ENCODE measurements at places on chromosomes 6 and 20.

- no peak for DNase-seq
Measured at GRCh38 chr6:64737418-64737817, 969.6 kb downstream of the EYS start.

DNA sequence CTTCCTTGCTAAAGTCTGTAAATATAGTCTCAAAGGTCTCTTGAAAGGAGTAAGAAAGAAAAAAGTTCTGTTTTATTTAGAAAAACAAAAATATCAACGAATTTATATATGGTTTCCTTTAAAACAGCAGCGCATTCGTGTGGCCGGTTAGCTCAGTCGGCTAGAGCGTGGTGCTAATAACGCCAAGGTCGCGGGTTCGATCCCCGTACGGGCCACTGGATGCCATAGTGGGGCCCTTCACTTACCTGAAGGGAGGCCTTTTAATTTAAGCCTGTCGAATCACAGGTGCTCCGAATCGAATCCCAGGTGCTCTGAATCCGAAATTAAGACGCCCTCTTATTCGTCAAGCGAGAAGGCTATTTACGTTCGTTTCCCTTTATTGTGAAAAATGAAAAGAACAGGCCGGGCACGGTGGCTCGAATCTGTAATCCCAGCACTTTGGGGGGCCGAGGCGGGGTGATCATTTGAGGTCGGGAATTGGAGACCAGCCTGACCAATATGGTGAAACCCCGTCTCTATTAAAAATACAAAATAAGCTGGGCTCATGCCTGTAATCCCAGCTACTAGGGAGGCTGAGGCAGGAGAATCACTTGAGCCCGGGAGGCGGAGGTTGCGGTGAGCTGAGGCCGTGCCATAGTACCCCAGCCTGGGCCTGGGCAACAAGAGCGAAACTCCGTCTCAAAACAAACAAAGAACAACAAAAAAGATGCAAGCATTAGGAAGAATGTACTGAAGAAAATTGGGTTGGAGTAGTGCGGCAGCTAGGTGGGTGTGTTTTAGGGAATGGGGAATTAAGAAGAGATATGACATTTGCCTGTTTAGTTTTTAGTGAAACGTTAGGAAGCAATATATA is 195.8 kb upstream of the ZNF184 start:
- peak; percentile 44 for DNase-seq

- DNase-seq = peak; percentile 44
Measured at GRCh38 chr20:47479506-47479905, 22.2 kb upstream of the NCOA3 start.

- DNase-seq = no peak
Measured at GRCh38 chr6:151490996-151491395, 2.8 kb upstream of the CCDC170 start.

DNA sequence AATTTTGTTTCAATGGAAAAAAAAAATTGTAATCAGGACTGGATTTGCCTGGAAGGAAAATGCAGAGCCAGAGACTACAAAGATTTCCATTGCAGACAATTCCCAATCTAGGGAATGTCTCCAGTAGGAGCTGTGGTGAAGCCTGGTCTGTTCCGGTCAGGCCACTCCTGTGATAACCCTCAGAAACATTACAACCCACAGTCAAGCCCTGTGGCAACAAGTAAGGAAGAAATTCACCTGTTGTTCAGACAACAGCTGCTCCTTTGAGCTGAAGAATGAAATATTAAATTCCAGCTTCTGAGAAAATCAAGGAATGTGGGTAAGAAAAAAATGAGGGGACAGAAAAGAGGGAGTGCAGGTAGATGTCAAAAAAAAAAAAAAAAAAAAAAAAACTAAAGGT is 8.0 kb downstream of the PRKN start:
- DNase-seq = no peak

- DNase-seq = no peak
Measured at GRCh38 chr20:47111576-47111975, 216.9 kb downstream of the EYA2 start.

DNA sequence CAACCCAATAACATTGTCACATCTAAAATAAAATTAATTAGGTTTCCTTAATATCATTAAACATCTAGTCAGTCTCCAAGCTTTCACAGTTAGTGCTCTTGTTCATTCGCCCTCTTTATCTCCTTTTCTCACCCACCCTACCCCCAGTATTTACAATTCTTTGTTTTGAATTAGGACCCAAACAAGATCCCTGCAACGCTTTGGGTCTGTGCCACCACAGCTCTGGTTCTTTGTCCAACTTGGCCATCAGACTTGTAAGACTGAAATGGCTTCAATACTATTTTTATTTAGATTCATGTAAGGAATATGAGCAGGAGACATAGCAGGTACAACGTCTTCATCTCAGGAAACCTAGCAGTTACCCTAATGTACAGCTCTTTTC is 276.5 kb downstream of the CDKAL1 start:
- DNase-seq = no peak

- DNase-seq = no peak
Measured at GRCh38 chr6:120873125-120873865, 461.0 kb downstream of the TBC1D32 start.

DNA sequence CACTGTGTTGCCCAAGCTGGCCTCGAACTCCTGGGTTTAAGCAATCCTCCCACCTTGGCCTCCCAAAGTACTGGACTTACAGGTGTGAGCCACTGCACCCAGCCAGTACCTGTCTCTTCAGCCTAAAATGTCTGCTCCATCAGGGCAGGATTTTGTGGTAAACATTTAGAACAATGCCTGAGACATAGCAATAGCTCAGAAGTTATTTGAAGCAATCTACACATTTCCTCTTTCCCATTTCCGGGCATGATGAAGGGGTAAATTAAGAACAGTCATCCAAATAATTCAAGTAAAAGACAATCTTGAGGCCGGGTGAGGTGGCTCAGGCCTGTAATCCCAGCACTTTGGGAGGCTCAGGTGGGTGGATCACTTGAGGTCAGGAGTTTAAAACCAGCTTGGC is 69.0 kb upstream of the ZNF217 start:
- DNase-seq = peak; percentile 35

DNA sequence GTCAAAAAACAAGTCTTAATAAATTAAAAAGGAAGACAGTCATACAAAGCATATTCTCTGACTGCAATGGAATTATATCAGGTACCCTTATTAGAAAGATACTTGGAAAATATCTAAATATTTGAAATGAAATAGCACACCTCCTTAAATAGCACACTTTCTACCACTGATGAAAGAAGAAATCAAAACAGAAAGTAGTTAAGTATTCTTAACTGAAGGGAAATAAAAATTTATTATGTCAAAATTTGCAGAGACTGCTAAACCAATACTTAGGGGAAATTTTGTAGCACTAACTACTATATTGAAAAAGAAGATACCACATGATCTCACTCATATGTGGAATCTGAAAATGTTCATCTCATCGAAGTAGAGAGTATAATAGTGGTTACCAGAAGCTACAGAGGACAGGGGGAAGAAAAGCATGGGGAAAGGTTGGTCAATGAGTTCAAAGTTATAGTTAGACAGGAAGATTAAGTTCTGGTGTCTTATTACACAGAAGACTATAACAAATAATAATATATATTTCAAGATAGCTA is 112.2 kb downstream of the ASCC3 start:
- DNase-seq = no peak

DNA sequence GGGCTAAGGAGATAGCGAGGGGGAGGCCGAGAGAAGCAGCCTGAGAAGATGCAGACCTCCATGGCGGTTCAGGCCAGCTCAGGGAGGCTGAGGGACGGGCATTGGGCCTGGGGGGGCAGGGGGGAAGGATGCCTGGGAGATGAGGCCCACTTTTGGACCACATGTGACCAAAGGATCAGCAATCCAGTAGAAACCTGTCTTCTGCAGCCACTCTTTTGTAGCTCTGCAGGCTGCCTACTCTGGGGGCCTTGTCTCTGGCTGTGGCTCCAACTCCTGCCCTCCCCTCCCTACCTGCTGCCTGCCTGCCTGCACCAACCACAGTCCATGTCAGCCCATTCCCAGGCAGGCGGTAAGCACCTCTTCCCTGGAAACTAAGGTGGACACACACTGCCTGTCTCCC is 106.8 kb upstream of the MLN start:
- no peak for DNase-seq

GRCh38 chr20:4774207-4774606 is 52.5 kb downstream of the PRND start:
- peak; percentile 96 for DNase-seq

DNA sequence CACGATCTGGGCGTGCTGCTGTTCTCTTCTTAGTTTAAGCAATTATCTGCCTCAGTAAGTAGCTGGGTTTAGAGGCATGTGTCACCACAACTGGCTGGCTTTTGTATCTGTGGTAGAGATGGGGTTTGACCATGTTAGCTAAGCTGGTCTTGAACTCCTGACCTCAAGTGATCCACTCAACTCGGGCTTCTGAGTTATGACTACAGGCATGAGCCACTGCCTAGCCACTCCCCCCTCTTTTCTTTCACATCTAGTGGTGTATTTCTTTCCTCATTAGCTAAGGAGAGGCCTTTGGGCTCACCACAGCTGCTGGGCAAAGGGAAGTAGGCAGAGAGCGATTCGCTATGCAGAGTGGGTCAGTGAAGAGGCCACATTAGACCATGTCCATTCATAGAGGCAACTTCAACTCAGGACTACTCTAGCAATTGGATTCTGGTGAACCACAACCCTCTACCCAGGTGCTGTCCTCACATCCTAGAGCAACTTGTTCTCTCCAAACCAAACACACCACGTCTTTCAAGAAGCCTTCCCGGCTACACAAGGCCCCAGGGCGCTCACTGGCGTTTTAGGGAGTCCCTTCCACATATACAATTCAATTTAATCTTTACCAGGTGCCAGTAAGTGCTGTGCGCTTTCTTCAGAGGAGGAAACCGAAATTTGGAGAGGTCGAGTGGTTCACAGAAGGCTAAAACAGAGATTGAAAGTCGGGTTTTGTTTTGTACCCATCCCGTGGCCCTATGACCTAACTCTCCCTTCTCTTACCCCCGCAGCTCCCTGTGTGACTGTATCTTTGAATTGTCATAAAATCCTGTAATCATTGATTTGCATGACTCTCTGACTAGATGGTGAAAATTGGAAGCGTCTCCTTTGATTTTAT is 26.5 kb upstream of the GFOD1 start:
- peak; percentile 62 for DNase-seq

GRCh38 chr20:59598625-59599310 is 5.6 kb upstream of the PHACTR3 start:
- DNase-seq = peak; percentile 33

DNA sequence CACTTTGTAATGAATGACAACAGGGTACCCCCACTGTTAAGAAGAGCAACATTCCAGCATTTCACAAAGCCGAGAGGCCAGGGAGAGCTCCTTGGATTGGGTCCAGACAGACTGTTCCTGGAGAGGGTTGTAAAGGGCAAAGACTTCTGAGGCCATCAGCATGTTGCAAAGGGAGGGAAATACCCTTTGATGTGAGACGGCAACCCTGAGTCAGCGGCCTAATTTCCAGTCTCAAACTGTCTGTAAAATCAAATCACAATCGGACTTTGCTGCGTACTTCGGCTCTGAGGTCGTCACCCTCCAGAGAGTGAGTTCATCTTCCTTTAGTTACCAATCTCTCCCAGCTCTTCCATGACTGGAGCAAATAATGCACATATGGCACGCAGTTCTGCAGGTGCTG is 101.0 kb upstream of the DTNBP1 start:
- peak; percentile 53 for DNase-seq

DNA sequence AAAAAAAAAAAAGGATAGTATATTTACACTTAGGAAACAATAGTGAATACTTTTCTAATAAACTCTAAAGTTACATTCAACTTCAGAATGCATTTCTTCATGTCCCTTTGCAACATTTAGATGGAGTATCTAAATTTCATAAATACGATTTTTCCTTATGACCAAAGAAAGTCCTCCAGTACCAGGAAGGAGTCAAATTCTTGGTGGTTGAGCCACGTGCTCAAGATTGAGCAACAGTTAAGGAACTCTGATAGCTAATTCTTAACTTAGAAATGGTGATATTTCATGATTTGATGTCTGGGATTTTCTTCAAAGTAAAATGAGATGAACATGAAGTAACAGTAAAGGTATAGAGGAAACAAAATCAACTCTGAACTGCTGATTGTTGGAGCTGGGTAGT is 92.7 kb downstream of the SASH1 start:
- no peak for DNase-seq

- no peak for DNase-seq
Measured at GRCh38 chr20:52309181-52309580, 117.6 kb upstream of the ZFP64 start.

- no peak for DNase-seq
Measured at GRCh38 chr20:36585410-36586125, 12.2 kb downstream of the TGIF2 start.

DNA sequence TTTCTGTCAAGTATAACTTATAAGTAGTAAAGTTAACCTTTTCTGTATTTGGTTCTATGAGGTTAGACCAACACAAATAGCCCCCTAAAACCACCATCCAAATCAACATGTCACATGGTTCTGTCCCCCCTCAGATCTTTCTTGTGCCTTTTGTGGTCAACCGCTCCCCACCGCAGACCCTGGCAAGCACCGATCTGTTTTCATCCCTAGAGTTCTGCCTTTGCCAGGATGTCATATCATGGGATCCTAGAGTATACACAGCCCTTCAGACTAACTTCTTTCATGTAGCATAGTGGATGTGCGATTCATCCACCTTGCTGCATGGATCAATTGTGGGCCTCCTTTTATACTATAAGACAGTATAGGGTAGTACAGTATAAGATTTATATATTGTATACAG is 124.3 kb downstream of the BCAS1 start:
- no peak for DNase-seq

DNA sequence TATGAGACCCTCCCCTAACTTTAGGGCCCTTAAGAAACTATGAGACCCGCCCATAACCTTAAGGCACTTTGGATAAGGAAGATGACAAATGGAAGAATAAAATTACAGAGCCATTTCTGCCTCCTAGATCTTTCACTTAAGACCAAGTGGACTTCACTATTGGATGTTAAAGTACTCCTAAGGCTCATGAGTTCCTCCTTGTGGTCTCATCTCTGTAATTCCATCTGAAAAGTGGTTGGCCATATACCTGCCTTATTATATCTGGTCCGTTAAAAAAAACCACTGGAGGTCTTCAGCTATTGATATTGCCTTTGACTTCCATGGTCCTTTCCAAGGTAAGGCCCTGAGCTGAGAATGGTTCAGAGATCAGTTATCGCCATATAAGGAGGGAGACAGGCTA is 310.3 kb downstream of the EYA4 start:
- no peak for DNase-seq

GRCh38 chr20:49594143-49594930 is 26.4 kb upstream of the PTGIS start:
- DNase-seq = no peak

- DNase-seq = peak; percentile 92
Measured at GRCh38 chr6:29926413-29927274, 15.7 kb upstream of the HLA-A start.

Data from suppressor macrophage treated with lipopolysaccharide for 1 hour (primary cell).